ENCODE measurements at places on chromosomes 3 and 15. TPM values are rescaled to one million over a fixed set of nuclear protein-coding genes. Genes with fewer than 3 reads are reported as not detected.

GNAT1 gene
- total RNA-seq: 0.15 TPM

CD96 gene
- total RNA-seq: not detected

CLCN2 gene
- 5.2 TPM for total RNA-seq

MINDY4B gene
- not detected for total RNA-seq

CDCP1 gene
- total RNA-seq: 0.18 TPM

STAC gene
- not detected for total RNA-seq

NTRK3 gene
- not detected for total RNA-seq

PARP16 gene
- 6.8 TPM for total RNA-seq

ANP32A gene
- total RNA-seq: 206 TPM

GALNT15 gene
- total RNA-seq: not detected

DUOX1 gene
- not detected for total RNA-seq

CCRL2 gene
- total RNA-seq: not detected

CX3CR1 gene
- not detected for total RNA-seq

PIERCE2 gene
- total RNA-seq: not detected

GABRB3 gene
- total RNA-seq: not detected

LTK gene
- not detected for total RNA-seq

IL12A gene
- 1.1 TPM for total RNA-seq

DNAH12 gene
- total RNA-seq: 0.11 TPM

DUSP7 gene
- total RNA-seq: 6.6 TPM

PLA2G4D gene
- total RNA-seq: not detected

GPR176 gene
- 0.15 TPM for total RNA-seq

CPA3 gene
- not detected for total RNA-seq

CHRM5 gene
- not detected for total RNA-seq

GOLGA8G gene
- total RNA-seq: not detected

POLR2M gene
- total RNA-seq: 61.8 TPM

MAP1A gene
- 0.06 TPM for total RNA-seq

CCR8 gene
- not detected for total RNA-seq

CPN2 gene
- 27.7 TPM for total RNA-seq

TYRO3 gene
- 12.4 TPM for total RNA-seq

MED12L gene
- 0.81 TPM for total RNA-seq

ROPN1 gene
- total RNA-seq: not detected

GOLGA6D gene
- not detected for total RNA-seq

CCNB2 gene
- total RNA-seq: 80.9 TPM

BDH1 gene
- total RNA-seq: 21.2 TPM

RYR3 gene
- not detected for total RNA-seq

ZNF774 gene
- total RNA-seq: 0.98 TPM
